ENCODE measurements at places on chromosomes 3 and 15.

DNA sequence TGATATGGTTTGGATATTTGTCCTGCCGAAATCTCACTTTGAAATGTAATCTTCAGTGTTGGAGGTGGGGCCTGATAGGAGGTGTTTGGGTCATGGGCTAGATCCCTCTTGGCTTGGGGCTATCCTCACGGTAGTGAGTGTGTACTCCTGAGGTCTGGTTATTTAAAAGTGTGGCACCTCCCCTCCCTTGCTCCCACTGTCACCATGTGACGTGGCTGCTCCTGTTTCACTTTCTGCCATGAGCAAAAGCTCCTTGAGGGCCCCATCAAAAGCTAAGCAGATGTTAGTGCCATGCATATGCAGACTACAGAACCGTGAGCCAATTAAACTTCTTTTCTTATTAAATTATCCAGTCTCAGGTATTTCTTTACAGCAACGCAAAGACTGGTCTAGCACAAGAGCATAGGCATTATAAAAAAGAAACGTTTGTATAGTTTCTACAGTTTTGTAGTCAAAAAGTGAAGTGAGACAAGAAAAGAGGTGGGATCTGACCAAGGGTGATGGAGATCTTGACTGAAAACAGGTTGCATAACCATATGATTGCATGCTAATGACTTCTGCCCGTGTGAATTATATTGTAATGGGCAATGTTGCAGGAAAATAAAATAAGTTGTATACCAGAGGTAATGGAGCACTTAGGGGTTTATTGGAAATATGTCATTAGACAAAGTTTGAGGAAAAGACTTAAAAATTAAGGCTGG lies 28.5 kb upstream of the CLASP2 start:
- no peak for DNase-seq

GRCh38 chr3:78621061-78621716 lies 1146.6 kb downstream of the ROBO1 start:
- DNase-seq, result no peak

DNA sequence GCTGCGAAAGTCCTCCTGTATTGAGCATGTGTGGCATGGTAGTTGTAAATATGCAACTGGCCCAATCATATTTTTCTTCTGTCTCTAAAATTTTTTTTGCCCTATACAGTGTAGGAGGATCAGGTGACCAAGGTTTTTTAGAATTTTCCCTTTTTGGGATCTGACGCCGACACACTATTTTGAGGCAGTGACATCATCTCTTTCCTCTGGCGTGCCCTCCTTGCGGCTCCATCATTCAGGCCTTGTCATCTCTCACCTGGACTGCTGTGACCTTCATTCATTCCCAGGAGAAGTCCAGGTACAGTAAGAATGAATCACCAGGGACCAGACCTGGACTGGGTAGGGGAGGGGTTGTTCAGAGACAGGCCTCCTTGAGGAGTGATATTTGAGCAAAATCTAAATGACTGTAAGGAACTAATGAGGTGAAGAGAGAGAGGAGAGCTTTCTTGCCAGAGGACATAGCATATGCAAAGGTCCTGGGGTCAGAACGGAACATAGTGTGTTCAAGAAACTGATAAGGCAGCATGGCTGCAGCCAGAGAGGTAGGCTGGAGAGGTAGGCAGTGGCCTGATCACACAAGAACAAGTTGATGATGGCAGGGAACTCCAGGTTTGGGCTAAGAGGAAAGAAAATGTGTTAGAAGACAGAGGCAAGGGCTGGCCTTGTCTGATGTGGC lies 38.7 kb downstream of the ARNT2 start:
- no peak for DNase-seq

GRCh38 chr3:217099-217813 lies 20.7 kb downstream of the CHL1 start:
- no peak for DNase-seq

DNA sequence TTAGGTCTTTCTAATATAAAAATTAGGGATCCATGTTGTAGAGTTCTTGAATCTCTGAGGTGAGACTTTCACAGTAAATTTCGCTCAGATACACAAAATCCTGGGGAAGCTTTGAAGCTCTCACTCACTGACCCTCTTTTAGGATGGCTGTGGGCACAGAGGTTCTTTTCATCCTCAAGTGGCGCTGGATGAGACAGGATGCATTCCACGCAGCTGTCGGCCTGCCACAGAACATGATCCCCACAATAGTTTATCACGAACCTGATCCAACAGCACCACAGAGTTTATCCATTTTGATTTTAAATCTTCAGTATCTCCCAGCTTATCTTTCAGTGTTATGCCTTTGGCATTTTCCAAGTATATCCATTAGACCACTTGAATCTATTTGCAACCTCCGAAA lies 91.9 kb downstream of the WDR76 start:
- DNase-seq, result no peak

DNA sequence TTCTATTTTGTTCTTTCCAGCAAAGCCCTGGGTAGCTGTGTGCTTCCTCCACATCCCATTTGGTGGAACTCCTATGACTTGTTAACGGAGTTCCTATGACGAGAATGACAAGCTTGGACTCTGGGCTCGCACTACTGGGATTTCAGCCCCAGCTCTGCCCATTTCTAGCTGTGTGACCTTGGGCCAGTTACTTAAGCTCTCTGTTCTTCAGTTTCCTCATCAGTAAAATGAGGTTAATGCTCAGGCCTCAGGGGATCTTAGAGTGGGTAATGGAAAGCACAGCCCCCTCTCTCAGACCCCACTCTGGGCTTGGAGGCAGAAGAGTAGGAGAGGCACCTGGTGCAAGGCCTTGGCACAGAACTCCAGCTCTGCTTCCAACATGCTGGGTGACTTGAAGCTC lies 123.1 kb downstream of the SMAD6 start:
- DNase-seq, result no peak

DNA sequence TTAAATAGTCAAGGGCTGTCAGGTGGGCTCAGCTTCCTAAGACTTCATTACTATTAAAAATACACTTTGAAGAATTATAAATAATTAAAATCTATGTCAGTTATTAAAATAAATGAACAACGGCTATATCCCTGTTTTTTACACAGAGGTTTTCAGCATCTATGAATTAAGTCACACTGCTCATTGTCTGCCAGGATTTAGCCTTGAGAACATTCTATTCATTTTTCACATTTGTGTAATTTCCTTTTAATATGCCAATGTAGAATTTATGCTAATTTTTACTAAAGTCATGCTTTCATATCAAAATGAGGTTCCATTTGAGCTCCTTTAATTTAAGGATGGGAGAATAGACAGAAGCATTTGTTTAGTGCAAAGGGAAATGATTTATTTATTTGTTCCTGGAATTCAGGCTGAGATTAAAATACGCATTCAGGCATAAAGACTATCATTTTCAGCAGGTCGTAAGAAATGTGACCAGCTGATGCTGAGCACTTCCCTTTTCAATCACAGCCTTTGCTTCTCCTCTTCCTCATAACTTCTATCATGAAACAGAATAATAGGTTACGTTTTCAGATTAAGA lies 345.1 kb downstream of the MFSD1 start:
- DNase-seq, result no peak

- DNase-seq, result no peak
These were observed 111.5 kb downstream of the FILIP1L start for GRCh38 chr3:100002599-100003350.

DNA sequence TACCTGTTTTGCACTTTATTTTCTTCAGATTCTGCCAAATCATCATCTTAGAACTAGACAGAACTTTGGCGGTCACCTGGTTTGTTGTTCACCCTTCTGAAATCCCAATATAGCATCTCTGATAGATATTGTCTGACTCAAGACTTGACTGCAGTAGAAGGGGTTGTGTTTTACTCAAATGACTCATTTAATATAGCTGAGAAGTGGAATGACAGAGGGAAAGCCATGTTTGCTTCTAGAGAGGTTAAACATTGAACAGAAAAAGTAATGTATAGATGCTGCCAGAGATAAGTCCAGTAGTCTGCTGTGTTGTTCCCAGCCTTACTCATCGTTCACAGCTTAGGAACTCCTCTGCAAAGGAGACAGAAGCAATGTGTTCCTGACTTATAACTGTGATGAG lies 402.0 kb downstream of the AGBL1 start:
- no peak for DNase-seq

DNA sequence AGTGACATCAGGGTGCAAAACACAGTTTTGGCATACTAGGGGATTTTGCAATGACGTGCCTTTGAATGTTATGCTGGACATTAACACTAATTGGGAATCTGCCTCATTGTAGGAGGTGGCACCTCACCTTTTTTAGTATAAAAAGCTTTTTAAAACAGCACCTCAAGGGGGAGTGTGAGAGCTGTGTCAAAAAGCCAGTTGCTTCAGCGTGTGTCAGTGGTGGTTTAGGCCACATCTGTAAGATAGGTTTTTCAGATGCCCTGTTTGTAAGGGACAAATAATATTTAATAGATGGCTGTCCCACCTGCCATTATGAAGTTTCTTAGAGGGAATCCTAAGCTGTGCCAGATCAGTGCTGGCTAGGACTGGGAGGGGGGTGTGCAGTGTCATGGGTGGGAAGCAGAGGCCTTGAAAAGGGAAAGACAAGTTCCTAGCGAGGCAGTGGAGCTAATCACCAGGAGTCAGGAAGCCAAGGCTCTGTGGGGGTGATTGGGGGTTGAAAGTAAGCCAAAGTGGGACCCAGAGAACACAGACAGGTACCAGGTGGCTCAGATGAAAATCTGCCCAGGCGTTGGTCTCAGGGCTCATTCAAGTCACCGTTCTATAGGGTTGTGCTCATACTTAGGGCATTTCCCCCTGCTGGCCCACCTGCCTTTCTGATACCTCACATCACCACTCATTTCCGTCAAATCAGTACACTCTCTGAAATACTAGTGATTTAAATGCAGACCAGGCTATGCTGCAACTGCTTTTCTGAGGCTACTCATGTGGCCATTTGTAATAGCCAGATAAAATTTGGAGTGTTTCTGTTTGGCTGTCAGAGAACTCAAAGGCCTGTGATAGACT lies 120.5 kb downstream of the BBX start:
- DNase-seq, result no peak

DNA sequence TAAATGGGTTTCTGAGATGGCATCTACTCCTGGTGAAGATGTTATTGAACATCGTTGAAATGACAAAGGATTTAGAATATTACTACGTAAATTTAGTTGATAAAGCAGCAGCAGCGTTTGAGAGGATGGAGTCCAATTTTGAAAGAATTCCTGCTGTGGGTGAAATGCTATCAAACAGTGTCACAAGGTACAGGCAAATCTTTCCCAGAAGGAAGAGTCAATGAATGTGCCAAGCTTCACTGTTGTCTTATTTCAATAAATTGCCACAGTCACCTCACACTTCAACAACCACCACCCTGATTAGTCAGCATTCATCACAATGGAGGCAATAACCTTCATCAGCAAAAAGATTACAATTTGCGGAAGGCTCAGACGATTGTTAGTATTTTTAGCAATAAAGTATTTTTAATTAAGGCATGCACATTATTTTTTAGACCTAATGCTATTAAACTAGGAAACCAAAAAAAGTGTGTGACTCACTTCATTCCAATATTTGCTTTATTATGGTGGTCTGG lies 142.8 kb downstream of the UNC13C start:
- no peak for DNase-seq

- DNase-seq, result no peak
These were observed 7.6 kb downstream of the CTSH start for GRCh38 chr15:78937132-78937739.

DNA sequence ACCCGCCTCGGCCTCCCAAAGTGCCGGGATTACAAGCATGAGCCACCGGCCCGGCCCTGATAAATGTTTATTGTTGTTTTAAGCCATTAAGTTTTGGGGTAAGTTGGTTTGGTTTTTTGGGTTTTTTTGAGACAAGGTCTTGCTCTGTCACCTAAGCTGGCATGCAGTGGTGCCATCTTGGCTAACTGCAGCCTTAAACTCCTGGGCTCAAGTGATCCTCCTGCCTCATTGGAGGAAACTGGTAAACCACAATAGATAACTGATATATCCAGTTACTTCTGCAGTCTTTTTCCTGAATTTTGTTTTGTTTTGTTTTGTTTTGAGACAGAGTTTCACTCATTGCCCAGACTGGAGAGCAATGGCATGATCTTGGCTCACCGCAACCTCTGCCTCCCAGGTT lies 4.2 kb downstream of the SLC25A20 start:
- no peak for DNase-seq
